Stimulated activated CD8-positive, alpha-beta memory T cell treated with anti-CD3 and anti-CD28 coated beads, Interleukin-4, amount 100 ng/mL, for 4 hours (primary cell): ENCODE measurements at places on chromosomes 4 and X.

GRCh38 chrX:109345856-109346255 is 136.0 kb downstream of the GUCY2F start:
- no peak for DNase-seq

GRCh38 chrX:46340696-46341095 is 204.5 kb downstream of the ZNF674 start:
- no peak for DNase-seq

- peak; percentile 5 for DNase-seq
Measured at GRCh38 chrX:120485638-120486520, 16.8 kb upstream of the LAMP2 start.

DNA sequence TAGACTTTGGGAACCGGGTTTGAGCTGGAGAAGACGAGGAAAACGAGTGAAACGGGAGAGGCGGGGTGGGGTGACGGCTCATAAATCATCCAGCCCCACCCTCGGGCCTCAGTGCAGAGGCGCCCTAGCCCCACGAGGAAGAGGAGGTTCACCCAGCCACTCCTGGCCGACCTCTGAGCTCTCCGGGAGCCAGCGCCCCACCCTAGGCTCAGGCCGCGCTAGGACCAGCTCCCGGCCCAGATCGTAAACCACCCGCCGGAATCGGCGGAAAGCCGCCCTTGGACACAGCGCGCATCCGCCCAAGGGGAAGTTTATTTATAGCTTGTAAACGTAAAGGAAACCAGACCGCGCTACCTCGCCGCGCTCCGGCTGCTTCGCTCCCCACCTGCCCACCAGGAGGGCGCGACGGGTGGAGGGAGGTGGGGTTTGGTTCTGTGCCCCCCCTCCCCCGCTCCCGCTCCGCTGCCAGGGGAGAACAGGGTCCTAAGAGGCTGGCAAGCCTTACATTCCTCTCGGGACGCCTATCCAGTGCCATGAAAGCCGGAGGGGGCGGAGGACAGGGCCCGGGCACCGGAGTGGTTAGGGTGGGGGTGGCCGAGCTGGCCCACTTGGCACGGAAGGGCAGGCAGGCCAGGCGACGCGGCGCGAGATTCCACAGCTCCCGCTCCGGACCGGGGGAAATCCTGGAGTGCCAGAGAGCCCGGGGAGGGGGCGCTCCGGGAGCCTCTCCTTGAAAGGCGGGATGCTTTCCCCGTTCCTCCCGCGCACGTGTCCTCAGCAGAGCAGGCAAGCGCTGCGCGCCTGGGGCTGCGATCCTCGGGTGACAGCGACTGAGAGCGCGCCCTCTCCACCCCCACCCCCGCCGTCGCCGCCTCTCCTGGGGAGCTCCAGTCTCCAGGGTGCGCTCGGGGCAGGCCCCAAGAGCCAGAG is 84.2 kb downstream of the BCOR start:
- no peak for DNase-seq

GRCh38 chr4:92952426-92952825 is 648.7 kb downstream of the GRID2 start:
- DNase-seq: no peak

- no peak for DNase-seq
Measured at GRCh38 chr4:76614589-76614988, 179.6 kb downstream of the SHROOM3 start.

DNA sequence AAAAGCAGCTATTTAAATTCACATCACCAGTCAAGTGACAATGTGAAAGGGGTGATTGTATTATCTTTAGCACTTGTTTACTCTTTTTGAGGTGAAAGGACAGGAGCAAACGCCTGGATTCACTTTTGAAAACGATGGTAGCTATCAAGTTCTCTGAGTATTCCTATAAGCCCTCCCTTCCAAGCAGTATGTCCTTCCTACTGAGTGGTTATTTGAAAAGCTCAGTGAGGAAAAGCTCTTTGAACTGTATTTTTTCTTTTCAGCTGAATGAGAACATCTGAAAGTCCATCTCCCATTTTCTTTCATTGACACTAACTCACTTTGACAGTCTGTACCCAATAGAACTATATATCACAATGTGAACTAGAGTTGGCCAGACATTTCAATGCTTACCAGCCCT is 9.1 kb upstream of the CTSO start:
- no peak for DNase-seq

GRCh38 chr4:55078987-55079386 is 46.4 kb downstream of the KDR start:
- no peak for DNase-seq

GRCh38 chr4:124111922-124112321 is 600.6 kb downstream of the ANKRD50 start:
- no peak for DNase-seq

GRCh38 chrX:126557151-126557550 is 4.5 kb upstream of the DCAF12L1 start:
- DNase-seq: no peak

- DNase-seq: no peak
Measured at GRCh38 chr4:87141428-87141827, 79.0 kb downstream of the KLHL8 start.

DNA sequence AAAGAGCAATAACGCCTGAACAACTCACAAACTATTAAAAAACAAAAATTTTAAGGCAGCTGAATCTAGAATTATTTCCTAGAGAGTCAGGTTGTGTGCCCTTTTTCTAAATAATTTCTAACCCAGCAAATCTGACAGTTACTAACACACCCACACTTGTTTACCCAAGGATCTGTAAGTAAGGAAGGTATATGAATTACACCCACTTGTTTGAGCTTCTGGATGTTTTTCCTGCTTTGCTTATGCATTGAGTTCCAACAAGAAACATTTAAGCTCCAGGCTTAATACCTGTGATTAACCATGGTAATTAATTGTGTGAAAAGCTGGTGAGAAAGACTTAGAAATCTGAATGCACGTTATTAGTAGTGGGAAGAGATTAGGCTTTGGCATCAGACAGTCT is 1.5 kb downstream of the NIPAL1 start:
- no peak for DNase-seq

DNA sequence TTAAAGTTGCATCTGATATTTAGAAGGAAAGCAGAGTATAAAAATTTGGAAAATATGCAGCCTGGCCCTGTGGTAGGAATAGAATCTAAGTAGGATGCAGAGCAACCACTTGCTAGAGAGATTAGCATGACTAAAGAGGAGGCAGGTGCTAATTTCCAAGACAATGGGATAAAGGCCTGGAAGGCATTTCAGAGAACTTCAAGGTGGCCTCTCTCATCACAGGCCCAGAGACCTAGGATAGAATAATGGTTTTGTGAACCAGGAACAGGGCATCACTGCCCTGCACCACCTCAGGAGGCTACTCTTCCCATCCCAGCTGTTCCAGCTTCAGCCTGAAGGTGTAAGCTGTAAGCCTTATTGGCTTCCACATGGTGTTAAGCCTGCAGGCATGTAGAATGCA is 621.7 kb upstream of the HS3ST1 start:
- no peak for DNase-seq

DNA sequence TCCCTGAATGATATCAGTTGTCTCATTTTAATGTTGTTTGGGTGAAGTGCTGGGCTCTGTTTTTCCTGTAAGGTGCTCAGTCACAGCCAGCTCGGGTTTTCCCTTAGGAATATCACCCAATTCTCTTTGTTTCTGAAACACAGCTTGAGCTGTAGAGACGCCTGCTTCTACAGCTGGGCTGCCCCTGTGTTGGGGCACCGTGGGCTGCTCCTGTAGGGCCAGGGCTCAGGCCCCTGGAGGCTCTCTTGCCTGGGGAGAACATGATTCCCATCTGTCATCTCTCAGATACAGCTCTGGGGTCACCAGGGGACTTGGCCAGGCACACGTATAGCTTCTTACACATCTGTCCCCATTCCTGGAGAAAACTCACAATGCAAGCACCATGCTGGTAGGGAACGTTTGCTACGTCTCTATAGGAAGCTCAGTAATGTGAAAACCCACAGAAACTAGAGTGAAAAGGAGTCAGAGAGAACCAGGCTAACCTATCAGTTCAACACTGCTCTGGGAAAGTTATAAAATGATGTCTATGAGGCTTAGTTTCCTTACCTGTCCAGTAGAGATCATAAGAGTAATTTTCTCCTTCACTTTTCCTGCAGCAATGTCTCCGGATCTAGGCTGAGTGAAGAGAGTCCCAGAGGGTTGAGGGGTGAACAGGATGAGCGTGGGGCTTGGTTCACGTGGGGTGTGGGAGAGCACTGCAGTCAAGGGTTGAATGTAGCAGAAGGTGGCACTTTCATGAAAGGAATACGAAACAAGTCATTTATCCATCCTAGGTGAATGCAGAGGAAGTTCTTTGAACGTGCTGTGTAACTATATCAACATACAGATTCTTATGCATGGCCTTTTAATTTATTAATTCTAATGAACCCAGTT is 14.5 kb downstream of the FHDC1 start:
- no peak for DNase-seq

DNA sequence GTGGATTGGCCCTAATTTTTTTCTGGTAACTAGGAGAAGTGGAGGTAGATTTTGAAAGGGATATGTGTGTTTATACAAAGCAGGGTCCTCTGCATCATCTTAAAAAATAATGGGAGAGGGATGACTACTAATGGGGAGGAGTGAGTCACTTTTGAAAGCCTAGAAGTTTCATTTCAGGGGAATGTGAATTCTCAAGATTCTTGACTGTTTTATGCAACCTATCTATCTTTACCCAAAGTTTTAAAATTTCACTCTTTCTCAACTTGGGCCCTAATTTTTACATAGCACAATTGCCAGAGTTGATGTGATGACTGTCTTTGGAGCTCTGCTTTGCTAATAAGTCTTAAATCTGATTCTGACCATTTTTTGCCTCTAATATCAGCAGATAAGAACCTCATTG is 445.2 kb downstream of the GRXCR1 start:
- no peak for DNase-seq

- no peak for DNase-seq
Measured at GRCh38 chr4:112865443-112865842, 184.0 kb upstream of the ANK2 start.

DNA sequence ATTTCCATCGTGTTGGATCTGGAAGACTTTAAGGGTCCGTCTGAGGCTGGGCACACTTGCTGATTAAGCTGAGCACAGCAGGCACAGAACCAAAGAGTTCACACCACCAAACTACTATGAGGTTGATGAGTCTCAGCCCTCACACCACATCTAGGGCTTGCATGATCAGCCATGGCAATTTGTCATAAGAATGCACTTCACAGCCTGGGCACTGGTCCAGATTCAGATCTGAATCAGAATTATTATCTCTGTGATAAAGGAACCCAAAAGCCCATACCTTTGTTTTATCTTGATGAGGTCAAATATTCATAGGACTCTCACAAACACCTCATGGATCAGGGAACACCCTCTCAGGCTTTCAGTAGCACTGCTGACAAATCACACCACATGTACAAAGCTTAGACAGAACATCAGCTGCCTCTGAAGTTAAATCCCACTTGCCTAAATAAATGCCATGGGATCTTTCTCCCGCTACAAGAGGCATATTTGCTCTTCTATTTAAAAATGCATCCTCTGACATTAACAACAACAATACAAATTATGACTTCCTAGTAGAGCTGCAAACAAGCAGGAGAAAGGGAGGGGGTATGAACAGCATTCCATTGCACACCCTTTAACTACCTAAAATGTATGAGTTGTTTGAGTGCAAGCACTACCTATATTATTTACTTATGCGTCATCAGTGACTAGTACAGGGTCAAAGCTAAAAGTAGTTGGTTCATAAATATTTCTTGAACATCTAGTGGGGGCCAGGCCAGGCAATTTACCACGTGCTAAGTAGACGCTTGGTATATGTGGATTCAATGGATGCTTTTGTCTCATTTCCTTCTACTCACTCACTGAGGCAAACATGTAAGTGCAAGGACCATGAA is 186.3 kb upstream of the FGF13 start:
- no peak for DNase-seq

DNA sequence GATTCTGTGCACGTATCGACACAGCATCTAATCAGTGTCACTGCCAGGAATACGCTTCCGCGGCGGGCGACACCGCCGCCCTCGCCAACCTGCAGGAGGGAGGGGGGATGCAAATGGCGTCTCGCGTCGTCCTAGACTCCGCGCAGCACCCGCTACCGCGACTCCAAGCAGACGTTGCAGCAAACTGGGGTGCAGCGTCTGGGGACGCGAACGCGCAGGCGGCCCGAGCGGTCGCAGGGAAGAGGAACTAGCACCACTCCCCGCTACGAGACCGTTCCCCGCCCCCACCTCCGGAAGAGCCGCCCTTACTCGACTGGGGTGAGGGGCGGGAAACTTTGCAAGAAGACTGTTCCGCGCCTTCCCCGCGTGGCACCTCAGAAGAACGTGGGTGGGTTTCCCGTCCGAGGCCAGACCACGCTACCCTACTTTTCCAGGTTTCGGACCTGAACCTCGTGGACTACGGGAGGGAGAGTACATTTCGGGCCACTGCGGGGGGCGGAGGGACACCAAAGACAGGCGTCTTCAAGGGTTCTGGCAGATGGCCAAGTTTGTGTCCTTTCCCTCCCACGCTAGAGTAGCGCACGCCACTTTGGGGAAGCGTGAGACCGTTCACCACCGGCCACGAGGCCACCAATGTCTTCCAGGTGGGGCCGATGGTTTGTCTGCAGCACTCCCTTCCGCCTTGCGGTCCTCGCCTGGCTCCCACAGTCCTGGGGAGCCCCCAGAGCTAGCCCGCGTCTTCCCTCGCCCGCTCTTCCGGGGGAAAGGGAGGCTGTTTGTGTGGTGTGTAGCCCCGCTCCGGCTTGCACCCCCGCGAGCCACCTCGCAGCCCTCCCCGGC is 78.0 kb upstream of the BCOR start:
- peak; percentile 61 for DNase-seq

- DNase-seq: no peak
Measured at GRCh38 chrX:69289046-69289792, 124.0 kb upstream of the PJA1 start.

- DNase-seq: no peak
Measured at GRCh38 chr4:27986476-27986875, 1125.8 kb downstream of the STIM2 start.

DNA sequence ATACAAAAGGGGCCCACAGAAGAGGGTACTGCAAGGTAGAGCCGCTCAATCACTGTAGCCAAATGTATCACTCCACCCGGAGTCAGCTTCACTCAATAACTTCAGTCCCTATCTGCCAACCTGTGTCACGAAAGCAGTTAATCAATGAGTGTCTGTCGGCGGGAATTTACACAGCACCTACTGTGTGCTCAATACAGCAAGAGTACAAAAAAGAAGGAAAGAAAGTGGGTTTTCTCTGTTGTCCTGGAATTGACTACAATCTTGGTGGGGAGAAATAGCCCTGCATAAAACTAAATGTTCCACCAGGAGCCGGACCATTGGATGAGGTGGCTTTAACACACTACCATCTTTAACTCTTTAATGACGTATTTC is 780 bp upstream of the NKRF start:
- no peak for DNase-seq
